ENCODE measurements at places on chromosomes 2 and 18.

GRCh38 chr18:69755856-69756496 lies 191.7 kb downstream of the CD226 start:
- DNase-seq = peak; percentile 14

GRCh38 chr2:88835726-88836125 lies 144.3 kb downstream of the RPIA start:
- DNase-seq = no peak

- no peak for DNase-seq
These were observed 45.4 kb downstream of the MCFD2 start for GRCh38 chr2:46870051-46870839.

GRCh38 chr2:221958224-221958623 lies 340.6 kb downstream of the PAX3 start:
- DNase-seq = no peak

- DNase-seq = no peak
These were observed 332 bp upstream of the PDCD1 start for GRCh38 chr2:241859017-241859435.

DNA sequence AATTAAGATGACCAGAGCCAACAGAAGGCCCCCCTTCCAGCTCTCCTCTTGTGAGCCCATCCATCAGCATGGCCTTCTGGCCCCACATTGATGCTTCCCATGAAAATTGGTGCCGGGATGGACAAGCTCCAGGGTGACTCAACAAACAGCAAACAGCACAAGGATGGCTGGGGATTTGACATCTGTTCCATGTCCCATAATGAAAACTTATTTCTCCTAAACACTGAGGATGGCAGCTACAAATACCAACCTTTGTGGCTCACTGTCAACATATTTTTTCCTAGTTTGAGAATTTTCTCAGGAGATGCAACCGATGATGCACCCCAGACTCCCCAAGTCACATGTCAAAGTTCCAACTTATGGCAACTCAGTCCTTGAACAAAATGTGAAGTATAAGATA lies 169.6 kb upstream of the SIX2 start:
- no peak for DNase-seq

DNA sequence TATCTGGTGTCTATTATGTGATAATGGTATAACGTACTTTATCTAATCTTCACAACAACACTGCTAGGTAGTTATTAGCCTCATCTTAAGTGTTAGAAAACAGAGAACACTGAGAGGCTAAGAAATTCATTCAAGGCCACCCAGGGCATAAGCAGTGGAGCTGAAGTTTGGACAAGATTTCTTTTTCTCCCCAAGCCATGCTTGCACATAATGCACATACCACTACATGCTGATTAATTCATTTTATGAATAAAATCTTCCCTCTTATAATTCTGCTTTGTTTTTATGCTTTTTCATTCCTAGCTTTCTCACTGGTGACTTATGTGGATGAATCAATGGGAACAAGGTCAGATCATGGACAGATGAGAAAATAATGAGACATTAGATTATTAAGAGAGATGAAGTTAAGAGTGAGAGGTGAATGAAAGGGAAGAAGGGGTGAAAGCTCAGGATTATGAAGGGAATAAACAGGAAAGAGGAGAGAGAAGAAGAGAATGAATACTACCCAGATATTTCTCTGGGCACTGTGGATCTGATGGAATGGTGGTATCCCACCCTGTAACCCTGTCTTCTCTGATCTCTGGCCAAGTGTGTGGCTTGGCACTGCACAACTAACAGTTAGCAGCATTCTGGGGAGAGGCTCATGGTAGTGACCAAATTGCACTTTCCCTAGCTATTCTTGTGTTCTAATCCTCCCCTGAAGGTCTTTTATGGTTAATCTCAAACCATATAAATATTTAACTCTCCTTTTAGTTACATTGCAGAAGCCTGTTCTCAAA lies 17.7 kb upstream of the GALNT3 start:
- DNase-seq = no peak

DNA sequence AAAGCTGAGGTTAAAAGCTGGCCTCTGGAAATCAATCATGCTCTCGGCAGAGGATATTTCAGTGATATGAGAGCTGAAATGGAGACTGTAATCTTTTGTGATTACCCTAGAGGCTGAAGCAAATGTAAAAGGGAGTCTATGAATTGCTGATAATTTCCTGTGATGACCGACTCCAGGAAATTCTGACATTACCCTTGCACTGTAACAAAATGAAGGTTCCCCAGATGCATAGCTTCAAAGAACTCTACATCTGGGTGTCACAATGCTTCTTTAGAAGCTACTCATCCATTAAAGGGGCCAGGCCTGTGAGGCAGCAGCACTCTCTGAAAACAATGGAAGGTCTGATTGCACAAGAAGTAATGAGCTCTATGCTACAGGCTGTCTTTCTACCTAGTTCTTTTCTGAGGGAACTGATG lies 268.2 kb upstream of the SESTD1 start:
- no peak for DNase-seq

DNA sequence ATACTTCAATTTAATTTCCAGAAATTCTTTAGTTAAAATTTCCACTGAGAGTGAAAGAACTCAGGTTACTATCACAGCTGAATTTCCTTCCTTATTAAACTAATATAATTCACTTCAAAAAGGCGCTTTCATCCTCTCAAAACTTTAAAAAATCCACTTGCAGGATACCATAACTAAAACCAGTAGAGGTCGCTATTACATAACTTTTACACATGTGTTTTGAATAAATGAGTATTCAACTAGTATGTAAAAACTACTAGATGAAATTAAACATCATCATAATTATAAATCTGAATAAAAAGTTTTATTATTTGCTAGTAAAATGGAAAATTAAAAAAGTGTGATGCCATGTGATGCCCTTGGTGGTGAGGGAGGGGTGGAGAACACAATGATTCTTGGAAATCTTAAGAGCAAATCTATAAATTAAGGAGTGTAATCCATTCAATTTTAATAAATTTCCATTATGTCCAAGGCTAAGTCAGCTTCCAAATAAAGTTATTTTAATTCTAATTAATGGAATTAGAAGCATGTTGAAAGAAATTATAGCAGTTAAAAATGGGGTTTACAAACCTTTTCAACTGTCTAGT lies 61.4 kb downstream of the SOS1 start:
- peak; percentile 56 for DNase-seq

DNA sequence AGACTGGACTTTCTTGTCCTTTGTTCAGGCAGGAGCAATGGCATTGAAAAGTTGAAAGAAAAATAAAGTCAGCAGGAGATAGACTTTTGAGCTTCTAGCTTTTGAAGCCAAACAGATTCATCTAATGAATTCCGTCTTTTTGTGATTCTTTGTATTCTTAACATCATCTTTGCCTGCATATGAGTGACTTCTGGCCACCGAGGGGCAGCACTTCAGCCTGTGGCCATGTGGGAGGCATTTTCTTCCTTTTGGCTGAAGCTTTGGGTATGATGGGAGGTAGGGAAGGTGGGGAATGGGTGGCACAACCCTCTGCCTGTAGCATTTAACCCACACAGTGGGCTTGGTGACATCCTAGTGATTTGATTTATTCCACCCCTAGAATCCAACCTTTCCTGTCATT lies 220.6 kb downstream of the SETBP1 start:
- DNase-seq = no peak

DNA sequence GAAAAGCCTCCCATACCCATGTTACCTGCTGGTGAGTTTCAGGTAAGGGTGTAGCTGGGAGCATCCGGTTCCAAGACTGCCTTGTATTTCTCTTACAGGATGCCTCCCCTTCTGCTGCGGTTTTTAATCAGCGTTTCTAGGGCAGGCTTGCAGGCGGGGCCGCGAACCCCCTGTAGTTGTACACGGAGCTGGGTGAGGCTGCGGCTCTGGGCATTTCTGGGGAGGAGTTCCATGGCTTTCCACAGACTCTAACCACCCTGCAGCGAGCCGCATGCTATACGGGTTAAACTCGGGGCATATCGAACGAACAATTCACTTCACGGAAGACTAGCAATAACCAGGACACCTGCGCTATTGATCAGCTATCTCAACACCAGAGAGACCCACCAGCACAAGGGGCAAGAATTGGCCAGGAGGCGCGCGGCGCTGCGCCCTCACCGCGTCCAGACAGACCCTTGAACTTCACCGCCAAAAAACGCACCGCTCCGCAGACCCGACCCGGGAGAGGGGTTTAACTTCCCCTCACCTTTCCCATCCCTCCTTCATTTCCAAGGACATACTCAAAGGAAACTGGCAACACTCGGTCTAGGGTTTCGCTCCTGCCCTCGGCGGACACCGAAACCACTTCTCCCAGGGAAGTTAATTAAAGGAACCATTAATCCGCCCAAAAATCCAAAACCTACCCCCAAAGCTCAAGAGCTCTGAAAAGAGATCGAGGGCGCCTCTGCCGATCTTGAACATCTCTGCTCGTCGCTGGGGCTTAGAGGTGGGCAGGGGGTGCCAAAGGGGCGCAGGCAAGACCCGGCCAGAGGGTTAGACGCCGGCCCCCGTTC lies 909 bp downstream of the TGFA start:
- DNase-seq = peak; percentile 8

DNA sequence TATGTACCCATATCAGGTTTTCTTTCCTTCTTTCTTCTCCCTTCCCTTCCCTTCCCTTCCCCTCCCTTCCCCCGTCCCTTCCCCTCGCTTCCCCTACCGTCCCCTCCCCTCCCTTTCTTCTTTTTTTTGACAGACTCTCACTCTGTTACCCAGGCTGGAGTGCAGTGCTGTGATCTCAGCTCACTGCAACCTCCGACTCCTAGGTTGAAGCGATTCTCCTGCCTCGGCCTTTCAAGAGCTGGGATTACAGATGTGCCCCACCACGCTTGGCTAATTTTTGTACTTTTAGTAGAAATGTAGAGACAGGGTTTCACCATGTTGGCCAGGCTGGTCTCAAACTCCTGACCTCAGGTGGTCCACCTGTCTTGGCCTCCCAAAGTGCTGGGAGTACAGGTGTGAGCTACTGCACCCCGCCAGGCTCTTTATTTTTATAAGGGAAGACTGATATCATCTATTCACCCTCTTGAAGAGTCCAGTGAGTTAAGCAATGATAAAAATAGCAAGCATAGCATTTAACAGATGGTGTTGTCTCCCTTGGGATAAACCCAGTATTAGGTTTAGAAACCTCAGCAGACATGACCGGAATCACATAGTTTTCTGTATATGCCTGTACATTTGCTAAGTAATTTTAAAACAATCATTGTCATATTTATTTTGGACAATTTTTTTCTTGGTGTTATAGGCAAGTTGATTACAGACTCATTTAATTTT lies 888.4 kb downstream of the TRIB2 start:
- DNase-seq = no peak
